ENCODE measurements at places on chromosomes 13 and 19.
A peak's percentile ranks its signal among the peaks of the same experiment; 100 is the strongest.

GRCh38 chr13:100235311-100235901 is 146.5 kb downstream of the PCCA start:
- DNase-seq, result no peak

GRCh38 chr13:24267274-24267673 is 42.1 kb upstream of the C1QTNF9 start:
- DNase-seq, result no peak

GRCh38 chr13:40535345-40535836 is 131.1 kb downstream of the FOXO1 start:
- DNase-seq, result no peak

- no peak for DNase-seq
Measured at GRCh38 chr19:12800466-12800770, 1.2 kb downstream of the PRDX2 start.

DNA sequence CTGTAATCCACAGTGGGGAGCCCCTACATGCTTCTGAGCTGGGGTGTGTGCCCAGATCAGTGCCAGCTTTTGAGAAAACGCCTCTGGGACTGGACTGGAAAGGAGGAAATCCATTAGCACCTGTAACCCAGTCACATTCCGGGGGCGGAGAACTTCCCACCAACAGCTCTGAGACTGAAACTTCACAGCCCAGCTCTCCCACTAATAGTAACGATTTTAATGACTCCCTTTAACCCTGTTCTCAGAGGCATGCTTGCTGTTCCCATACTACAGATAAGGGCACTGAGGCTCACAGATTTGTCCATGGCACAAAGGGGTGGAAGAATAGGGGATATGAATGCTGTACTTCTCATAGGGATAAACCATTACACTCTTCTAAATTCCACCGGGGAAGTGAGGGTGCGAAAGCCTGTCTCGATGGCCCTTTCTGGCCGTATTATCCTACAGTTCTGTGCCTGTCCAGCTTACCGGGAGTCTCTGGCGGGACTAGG is 851 bp downstream of the FBXO46 start:
- DNase-seq, result no peak

DNA sequence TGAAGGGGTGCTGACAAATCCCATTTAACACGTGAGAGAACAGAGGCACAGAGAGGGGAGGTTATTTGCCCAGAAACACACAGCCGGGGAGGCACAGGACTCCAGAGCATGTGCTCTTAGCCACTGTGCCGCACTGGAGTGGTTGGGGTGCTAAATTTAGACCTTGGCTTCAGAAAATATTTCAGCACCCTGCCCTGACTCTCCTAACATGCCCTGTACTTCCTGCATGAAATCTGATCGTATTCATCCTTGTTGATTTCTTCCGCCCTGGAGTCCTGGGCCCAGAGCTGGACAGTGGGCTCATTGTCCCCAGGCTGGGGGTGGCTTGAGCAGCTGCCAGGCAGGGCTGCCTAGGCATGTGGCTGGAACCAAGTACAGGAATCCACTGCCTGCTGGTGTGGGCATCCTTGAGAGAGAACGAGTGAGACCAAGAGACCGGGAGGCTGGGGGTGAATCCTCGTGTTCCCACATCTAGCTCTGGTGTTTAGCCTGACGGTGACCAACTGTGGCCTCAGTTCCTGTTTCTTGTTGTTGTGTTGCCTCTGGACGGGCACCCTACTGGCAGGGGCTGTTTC is 5.3 kb downstream of the SLC27A1 start:
- DNase-seq, result peak; percentile 85

DNA sequence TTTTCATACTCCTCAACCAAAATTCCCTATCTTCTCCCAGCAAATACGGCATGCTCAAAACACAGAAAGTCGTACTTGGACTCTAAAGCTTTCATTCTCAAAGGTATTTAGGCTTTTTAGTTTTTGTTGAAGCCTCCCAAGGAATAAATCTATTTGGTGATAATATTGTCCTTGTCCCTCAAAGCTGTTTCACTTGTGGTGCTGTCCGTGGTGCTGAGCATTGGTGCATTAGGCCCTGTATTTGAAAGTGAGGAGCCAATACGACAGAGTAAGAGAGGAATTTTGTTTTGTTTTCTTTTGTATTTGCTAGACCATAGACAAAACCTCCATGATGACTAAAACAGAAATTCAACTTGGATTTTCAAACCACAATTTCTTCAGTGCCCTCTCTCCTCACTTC is 3.2 kb upstream of the LGALS13 start:
- DNase-seq, result peak; percentile 32

- no peak for DNase-seq
Measured at GRCh38 chr19:13748169-13748828, 16.0 kb upstream of the MRI1 start.

DNA sequence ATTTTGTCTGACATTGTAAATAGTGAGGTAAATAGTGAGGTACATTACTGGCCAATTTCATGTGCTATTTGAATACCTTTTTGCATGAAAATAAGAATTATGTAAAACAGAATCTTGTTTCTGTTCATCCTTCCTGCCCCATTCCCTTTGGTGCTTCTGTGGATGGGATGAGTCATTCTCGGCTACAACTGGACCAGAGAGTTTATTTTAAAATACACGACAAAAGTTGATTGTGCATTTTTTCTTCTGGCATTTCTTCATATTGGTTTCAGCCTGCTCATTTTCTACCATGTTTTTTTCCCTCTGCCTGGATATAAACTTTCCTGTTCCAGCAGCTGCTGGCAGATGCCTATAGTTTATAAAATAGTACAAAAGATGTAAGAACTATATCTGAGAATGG is 107.5 kb downstream of the CYSLTR2 start:
- DNase-seq, result no peak

- DNase-seq, result no peak
Measured at GRCh38 chr19:6226444-6227155, 53.2 kb downstream of the MLLT1 start.

DNA sequence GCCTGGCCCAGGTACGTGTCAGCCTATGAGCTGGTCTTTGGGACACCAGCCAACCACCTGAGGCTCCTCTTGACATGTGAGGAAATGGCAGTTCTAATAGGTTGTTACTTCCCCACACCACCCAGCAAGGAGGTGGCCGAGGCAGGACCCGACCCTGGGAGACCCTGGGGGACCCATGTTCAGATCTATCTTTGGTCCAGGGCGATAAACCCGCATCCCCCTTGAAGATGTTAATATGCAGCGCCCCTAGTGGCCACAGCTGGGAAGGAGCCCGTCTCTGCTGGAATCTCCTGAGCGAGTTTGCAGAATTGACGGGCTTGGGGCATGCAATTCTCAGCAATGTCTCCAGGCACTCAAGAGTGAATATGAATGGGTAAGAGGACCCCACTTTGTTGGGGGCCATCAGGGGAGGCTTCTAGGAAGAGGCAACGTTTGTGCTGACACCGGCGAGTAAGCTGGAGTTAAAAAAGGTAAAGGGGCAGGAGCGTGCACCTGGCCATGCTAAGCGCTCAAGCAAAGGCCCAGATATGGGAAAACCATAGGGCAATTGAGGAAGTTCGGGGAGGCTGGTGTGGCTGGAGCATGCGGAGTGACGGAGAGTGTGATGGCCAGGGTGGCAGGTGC is 1.5 kb upstream of the MYO1F start:
- peak; percentile 79 for DNase-seq

GRCh38 chr19:30333291-30334065 is 38.7 kb upstream of the ZNF536 start:
- DNase-seq, result no peak

- DNase-seq, result no peak
Measured at GRCh38 chr19:7947939-7948338, 4.5 kb upstream of the TIMM44 start.

DNA sequence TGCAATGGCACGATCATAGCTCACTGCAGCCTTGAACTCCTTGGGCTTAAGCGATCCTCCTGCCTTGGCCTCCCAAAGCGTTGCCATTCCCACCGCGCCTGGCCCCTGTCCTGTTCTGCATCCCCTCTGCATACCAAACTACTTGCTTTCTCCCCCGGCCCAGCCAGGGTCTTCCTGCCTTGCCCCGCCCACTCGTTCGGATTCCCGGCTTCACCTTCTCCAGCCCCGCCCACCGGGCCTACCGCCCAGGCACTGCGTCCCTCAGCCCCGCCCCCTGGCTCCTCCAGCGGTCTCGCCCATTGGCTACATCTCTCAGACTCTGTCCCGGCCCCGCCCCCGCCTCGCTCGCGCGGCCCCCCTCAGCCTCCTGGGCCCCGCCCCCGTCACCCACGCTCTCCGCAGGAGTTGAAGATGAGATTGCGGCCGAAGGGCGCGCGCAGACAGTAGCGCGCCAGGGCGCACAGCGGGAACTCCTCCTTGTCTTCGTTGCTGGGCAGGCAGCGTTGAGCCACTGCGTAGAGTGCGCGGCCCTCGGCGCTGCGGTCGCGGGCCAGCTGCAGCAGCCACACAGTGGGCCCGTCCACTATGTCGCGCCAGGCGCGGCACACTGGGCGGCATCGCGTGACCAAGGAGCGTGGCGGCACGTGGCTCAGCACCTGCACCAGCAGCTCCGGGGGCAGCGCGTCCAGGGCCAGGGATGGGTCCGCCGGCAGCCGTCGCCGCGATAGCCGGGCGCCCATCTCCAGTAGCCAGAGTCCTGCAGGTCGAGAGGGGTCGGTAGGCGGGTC is 19.0 kb downstream of the MRPS12 start:
- peak; percentile 93 for DNase-seq

DNA sequence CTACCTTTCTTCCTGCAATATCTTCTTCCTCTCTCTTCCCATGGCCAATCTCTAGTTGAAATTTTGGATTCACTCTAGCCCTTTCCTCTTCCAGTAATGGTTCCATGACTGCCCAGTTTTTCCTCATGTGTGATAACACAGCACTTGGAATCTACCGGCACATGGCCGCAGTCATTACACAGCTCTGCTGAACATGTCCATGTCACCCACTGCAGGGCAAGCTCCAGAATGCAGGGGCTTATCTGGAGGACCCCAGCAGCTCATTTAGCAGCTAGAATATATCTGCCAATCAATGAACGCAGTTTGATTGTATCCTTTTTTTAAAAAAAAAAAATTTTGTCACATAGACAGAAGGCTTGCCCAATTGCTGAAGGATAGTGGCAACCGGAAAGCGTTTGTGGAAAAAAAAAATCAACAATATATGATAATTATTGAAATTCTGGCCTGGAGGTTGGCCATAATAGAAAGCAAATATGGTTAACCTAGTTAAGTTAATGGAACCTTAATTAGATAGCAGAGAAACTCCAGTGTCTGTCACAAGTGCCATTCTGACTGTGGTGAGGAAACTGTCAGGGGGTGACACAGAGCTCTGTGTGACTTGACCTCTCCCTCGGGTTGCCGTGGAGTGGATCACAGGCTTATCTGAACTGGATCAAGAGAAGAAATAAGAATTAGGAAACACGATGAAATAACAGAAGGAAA is 426.7 kb downstream of the LIG4 start:
- no peak for DNase-seq

GRCh38 chr13:80115616-80116015 is 225.3 kb downstream of the SPRY2 start:
- no peak for DNase-seq

DNA sequence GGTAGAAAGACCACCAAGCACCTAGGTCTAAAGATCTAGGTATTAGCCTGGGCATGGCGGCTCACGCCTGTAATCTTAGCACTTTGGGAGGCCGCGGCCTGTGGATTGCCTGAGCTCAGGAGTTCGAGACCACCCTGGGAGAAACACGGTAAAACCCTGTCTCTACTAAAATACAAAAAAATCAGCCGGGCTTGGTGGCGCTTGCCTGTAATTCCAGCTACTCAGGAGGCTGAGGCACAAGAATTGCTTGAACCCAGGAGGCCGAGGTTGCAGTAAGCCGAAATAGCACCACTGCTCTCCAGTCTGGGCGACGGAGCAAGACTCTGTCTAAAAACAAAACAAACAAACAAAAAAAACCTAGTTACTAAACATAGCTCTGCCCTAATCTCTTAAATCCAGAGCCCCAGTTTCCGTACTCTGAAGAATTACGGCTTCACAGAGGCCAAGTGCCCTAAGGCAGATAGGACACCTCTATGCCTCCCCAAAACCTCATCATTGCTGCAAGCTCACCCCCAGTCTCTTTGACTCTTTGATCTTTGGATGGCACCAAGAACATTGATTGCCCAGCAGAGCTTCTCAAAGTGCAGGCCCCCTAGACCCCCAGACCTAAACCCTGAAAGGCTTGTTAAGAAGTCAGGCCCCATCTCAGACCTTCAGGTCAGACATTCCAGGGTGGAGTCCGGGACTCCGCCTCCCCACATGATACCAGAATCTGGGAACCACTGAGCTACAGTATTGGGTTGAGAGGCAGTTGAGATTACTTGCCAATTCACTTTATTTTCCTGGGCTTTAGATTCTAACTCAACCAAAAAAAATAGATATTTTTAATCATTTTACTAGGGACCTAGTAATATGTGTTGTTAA is 2.8 kb downstream of the COL4A2 start:
- DNase-seq, result peak; percentile 12

- no peak for DNase-seq
Measured at GRCh38 chr13:25069236-25069635, 26.7 kb upstream of the PABPC3 start.

GRCh38 chr19:1912760-1913505 is 7.7 kb downstream of the ADAT3 start:
- no peak for DNase-seq

DNA sequence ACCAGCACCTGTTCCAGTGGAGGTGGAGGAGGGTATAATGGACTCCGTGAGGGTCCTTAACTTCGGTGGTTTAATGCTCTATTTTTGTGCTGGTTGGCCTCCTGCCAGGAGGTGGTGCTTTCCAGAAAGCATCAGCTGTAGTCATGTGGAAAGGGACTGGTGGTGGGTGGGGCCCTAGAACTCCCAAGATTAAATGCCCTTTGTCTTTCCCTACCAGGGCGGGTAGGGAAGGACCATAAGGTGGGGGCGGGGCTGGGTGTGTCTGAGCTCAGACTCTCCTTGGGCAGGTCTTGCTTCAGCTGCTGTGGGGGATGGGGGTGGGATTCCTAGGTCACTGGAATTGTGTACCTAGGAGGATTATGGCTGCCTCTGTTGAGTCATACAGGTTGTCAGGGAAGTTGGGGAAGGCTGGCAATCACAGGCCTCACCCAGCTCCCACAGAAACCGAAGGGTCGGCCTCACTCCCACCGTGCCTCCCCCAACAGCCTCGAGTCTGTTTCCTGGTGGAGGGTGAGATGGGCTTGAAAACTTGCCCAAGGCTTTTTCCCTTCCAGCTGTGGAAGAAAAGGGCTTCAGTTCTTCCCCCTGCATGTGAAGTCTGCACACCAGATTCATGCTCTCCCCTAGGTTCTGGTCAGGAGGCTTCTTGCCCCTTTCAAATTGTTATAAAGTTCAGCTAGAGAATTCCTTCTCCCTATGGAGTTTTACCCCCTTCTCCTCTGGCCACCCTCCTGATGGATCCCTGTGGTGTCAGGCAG is 60.3 kb upstream of the CLDN10 start:
- DNase-seq, result no peak

All from right hindlimb (tissue), 1 donor.